Mesenchymal stem cell (in vitro differentiated cells and primary cell): ENCODE measurements at places on chromosomes 12 and 14.

- no peak overlapping the region for H3K27ac ChIP-seq
- H3K36me3 ChIP-seq, result peaks cover 65% of the 10 kb centered on the region
- DNase-seq, result no peak
Measured at GRCh38 chr12:121240484-121241101, 30.7 kb downstream of the P2RX4 start.

DNA sequence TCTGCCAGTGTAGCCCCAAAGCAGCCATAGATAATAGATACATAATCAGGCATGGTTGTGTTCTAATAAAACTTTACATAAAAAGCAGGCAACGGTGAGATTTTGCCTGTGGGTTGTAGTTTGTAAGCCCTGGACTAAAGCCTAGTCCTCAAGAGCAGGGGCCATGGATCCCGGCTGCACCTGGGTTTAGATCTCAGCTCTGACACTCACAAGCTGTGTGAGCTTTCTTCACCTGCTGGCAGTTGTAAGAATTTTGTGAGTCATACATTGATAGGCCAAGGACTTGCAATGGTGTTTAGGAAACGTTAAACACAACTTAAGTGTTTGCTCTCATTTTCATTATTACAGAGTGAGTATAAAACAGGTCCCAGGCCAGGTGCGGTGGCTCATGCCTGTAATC is 395.8 kb upstream of the TBX3 start:
- DNase-seq, result no peak
- H3K36me3 ChIP-seq, result no peaks in the 10 kb centered on the region
- H3K27ac ChIP-seq, result no peak overlapping the region
- H3K4me3 ChIP-seq, result no peak overlapping the region

- no peaks in the 10 kb centered on the region for H3K4me1 ChIP-seq
- DNase-seq, result no peak
- H3K36me3 ChIP-seq, result no peaks in the 10 kb centered on the region
- no peak overlapping the region for H3K27ac ChIP-seq
- H3K4me3 ChIP-seq, result no peak overlapping the region
Measured at GRCh38 chr14:101590062-101590461, 28.8 kb downstream of the DIO3 start.

- H3K4me3 ChIP-seq, result no peak overlapping the region
- DNase-seq, result no peak
- no peaks in the 10 kb centered on the region for H3K4me1 ChIP-seq
- no peak overlapping the region for H3K27ac ChIP-seq
- peaks cover 6% of the 10 kb centered on the region for H3K36me3 ChIP-seq
Measured at GRCh38 chr12:68762691-68763090, 16.7 kb downstream of the SLC35E3 start.

- H3K4me3 ChIP-seq, result no peak overlapping the region
- no peaks in the 10 kb centered on the region for H3K36me3 ChIP-seq
- H3K4me1 ChIP-seq, result no peaks in the 10 kb centered on the region
- no peaks in the 10 kb centered on the region for H3K27me3 ChIP-seq
Measured at GRCh38 chr12:15535352-15535781, 213.1 kb downstream of the PTPRO start.

GRCh38 chr12:103819892-103820291 is 21.1 kb downstream of the NT5DC3 start:
- H3K36me3 ChIP-seq, result peaks cover 5% of the 10 kb centered on the region
- H3K4me3 ChIP-seq, result no peak overlapping the region
- peaks cover 4% of the 10 kb centered on the region for H3K4me1 ChIP-seq
- no peak overlapping the region for H3K27ac ChIP-seq
- DNase-seq, result no peak
- no peaks in the 10 kb centered on the region for H3K27me3 ChIP-seq

DNA sequence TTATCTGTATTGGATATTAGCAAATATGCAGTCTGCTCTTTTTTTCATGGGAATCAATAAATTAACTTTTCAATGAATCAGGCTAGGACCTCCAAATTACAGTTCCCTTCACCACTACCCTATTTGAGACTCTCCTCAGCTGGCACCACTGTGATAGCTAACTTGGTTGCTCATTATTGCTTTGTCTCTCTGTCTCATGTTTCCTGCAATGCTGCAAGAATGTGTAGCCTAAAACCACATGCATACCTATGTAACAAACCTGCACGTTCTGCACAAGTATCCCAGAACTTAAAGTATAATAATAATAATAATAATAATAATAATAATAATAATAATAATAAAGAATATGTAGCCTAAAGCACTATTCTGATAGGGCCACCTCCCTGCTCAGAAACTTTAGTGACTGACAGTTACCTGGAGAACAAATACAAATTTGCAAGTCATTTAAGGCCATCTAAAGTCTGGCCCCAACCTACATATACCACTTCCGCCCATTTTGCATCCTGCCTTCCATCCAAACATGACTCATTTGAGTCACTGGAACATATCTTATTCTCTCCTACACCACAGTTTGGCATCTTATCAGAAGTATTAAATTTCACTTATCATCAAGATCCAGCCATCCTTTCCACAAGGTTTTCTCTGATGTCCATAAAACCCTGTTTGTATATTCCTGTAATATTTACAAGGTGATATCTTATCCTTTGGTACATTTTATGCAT is 215.1 kb downstream of the LRRK2 start:
- no peak overlapping the region for H3K27ac ChIP-seq
- DNase-seq, result no peak
- no peaks in the 10 kb centered on the region for H3K36me3 ChIP-seq
- H3K27me3 ChIP-seq, result no peaks in the 10 kb centered on the region
- no peak overlapping the region for H3K4me3 ChIP-seq
- H3K4me1 ChIP-seq, result no peaks in the 10 kb centered on the region

- H3K4me3 ChIP-seq, result no peak overlapping the region
- DNase-seq, result no peak
- no peaks in the 10 kb centered on the region for H3K4me1 ChIP-seq
- no peaks in the 10 kb centered on the region for H3K27me3 ChIP-seq
- no peak overlapping the region for H3K27ac ChIP-seq
Measured at GRCh38 chr14:59754256-59754655, 116.3 kb downstream of the RTN1 start.

DNA sequence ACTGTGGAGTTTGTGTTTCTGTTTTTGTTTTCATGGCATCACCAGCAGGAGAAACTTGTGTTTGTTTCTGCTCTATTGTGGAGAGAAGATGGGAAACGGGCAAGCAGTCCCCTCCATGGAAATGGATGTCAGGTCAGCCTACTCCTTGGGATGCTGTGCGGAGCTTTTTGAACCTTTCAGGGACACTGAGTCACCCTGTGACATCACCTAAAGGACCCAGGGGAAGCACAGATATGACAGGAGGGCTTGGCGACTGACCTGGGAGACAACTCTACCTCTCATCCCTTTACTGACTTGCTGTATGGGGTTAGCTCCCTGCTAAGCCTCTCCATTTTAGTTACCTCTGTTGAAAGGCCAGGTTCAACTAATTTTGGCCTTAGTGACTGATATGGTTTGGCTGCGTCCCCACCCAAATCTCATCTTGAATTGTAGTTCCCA is 706.9 kb upstream of the TMEM132C start:
- no peak overlapping the region for H3K4me3 ChIP-seq
- H3K4me1 ChIP-seq, result peaks cover 9% of the 10 kb centered on the region
- H3K27ac ChIP-seq, result no peak overlapping the region

GRCh38 chr14:100386121-100386520 is 63.0 kb downstream of the SLC25A47 start:
- peak overlapping the region; percentile 99 for H3K27ac ChIP-seq
- DNase-seq, result peak; percentile 57
- no peaks in the 10 kb centered on the region for H3K27me3 ChIP-seq
- H3K4me1 ChIP-seq, result peaks cover 39% of the 10 kb centered on the region
- H3K36me3 ChIP-seq, result peaks cover 17% of the 10 kb centered on the region
- no peak overlapping the region for H3K4me3 ChIP-seq

GRCh38 chr12:16324272-16324671 is 23.2 kb upstream of the MGST1 start:
- no peak overlapping the region for H3K27ac ChIP-seq
- no peaks in the 10 kb centered on the region for H3K27me3 ChIP-seq
- H3K4me1 ChIP-seq, result no peaks in the 10 kb centered on the region

DNA sequence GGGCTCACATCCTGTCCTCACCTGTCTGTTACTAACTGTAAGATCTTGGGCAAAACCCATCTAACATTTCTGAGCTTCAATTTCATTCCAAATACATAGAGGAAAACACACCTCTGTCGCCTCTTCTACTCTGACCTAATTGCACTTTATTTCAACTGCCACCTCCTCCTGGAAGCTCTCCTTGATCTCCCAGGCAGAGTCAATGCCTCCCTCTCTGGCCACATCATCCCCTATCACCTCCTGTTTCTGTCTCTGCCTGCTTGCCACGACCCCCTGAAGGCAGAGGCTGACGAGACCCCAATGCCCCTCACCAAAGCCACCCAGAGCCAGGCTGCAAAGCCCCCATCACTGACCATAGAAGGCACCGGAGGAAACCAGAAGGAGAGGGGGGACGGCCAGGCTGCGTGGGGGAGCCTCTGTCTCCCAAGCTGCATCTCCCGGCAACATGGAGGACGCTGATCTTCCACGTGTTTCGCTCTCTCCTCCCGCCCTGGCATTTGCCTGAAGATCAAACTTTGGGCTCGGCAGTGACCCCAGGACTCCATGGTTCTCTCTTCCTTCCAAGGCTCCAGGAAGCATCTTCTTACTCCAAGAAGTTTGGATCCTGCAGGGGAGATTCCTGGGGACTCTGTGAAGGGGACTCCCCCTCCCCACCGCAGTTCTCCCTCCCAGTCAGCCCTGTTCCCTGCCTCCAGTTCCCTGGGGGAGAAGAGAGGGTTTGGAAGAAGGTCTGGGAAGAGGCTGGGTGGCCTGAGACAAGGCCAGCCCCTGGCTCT is 50.1 kb upstream of the BCL11B start:
- H3K36me3 ChIP-seq, result no peaks in the 10 kb centered on the region
- DNase-seq, result no peak
- H3K27ac ChIP-seq, result no peak overlapping the region
- peaks cover 6% of the 10 kb centered on the region for H3K4me1 ChIP-seq

DNA sequence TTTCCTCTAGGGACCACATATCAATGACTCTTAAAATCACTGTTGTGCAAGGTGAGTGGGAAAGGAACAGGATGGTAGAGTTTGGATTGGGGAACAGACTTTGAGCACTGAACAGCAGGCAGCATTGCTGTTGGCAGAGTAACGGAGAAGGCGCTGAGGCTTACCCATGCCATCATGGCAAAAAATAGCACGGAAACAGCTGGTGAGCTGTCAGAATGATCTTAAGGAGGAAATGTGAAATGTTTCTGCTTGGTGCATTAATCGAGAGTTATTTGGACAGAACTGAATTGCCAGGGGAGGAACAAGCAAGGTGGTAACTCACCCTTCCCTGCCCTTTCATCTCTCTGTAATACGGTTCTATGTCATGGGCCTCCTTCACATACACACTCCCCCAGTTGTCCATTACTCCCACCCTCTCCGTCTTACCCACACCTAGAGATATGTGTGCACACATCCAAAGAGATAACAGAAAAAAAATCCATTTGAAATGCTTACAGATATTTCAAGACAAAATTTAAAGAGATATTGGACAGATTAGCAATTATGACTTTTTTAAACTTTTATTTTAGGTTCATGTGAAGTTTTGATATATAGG is 572.5 kb downstream of the DIO2 start:
- DNase-seq, result no peak
- no peaks in the 10 kb centered on the region for H3K4me1 ChIP-seq
- H3K27me3 ChIP-seq, result no peaks in the 10 kb centered on the region
- H3K4me3 ChIP-seq, result no peak overlapping the region
- no peaks in the 10 kb centered on the region for H3K36me3 ChIP-seq
- no peak overlapping the region for H3K27ac ChIP-seq

- no peaks in the 10 kb centered on the region for H3K27me3 ChIP-seq
- H3K36me3 ChIP-seq, result no peaks in the 10 kb centered on the region
- no peak overlapping the region for H3K4me3 ChIP-seq
- H3K27ac ChIP-seq, result no peak overlapping the region
Measured at GRCh38 chr12:88628856-88629509, 48.7 kb upstream of the KITLG start.

- H3K36me3 ChIP-seq, result no peaks in the 10 kb centered on the region
- peak overlapping the region; percentile 96 for H3K27ac ChIP-seq
- DNase-seq, result peak; percentile 97
- H3K4me3 ChIP-seq, result peak overlapping the region; percentile 70
Measured at GRCh38 chr14:20682435-20683124, 1.8 kb upstream of the RNASE4 start.

GRCh38 chr12:23930599-23930998 is 18.9 kb downstream of the SOX5 start:
- H3K27ac ChIP-seq, result no peak overlapping the region
- no peak for DNase-seq
- no peak overlapping the region for H3K4me3 ChIP-seq
- no peaks in the 10 kb centered on the region for H3K27me3 ChIP-seq
- H3K4me1 ChIP-seq, result no peaks in the 10 kb centered on the region

DNA sequence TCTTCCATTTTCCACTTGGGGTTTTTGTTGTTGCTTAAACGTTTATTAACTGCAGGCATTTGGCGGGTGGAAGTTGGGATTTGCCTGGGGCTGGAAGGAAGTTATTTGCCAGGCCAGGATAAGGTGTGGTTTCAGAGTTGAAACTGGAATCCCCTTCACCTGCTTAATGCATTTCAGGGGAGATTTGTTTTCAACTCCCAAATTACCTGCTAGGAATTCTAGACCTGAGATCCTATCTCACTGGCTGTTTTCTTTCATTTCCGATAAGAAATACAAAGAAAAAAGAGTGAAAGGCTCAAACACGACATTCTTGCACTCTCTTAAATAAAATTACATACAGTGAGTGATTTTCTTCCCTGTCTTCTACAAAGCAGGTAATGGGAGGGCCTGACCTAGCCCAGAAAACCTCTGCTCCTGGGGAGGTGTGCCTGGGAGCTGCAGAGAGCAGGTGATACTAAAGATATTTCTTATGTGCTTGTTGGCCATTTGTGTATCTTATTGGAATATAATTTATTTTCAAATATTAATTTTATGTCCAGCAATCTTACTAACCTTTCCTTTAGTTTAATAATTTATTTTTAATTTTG is 278.2 kb downstream of the ZFP36L1 start:
- H3K4me3 ChIP-seq, result no peak overlapping the region
- no peaks in the 10 kb centered on the region for H3K36me3 ChIP-seq
- no peaks in the 10 kb centered on the region for H3K27me3 ChIP-seq
- H3K27ac ChIP-seq, result no peak overlapping the region
- H3K4me1 ChIP-seq, result peaks cover 5% of the 10 kb centered on the region

- H3K4me1 ChIP-seq, result no peaks in the 10 kb centered on the region
- no peak overlapping the region for H3K27ac ChIP-seq
- no peaks in the 10 kb centered on the region for H3K36me3 ChIP-seq
- H3K27me3 ChIP-seq, result peaks cover 14% of the 10 kb centered on the region
Measured at GRCh38 chr14:66377574-66377973, 108.6 kb upstream of the CCDC196 start.

- H3K36me3 ChIP-seq, result no peaks in the 10 kb centered on the region
- no peak within 1 kb of the TSS for H3K27ac ChIP-seq
- peaks cover 4% of the 10 kb centered on the region for H3K4me1 ChIP-seq
- DNase-seq, result peak; percentile 84
- H3K4me3 ChIP-seq, result no peak within 1 kb of the TSS
Measured at GRCh38 chr12:109020796-109021380, at the start of gene SVOP. TSS of gene SVOP (minus strand) at chr12:109021068. CDS start at chr12:109020868, 200 bp downstream.

DNA sequence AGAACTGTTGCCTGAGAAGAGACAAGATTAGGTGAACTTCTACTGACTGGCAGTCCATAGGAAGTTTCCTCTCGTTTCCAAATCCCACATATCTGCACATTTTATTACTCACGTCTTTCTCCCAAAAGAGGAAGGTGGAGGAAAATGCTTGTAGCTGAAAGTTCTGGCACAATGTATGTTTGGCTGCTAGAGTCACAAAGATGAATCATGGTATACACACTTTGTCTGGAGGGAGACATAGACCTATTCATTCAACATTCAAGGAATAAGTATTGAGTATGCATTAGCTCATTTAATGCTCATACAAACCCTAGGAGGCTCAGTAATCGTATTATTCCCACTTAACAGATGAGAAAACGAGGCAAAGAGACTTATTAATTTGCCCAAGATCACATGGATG is 291.8 kb downstream of the FOXN3 start:
- H3K4me3 ChIP-seq, result no peak overlapping the region
- peaks cover 14% of the 10 kb centered on the region for H3K27me3 ChIP-seq
- no peak for DNase-seq
- no peak overlapping the region for H3K27ac ChIP-seq
- H3K36me3 ChIP-seq, result no peaks in the 10 kb centered on the region
- no peaks in the 10 kb centered on the region for H3K4me1 ChIP-seq
